ENCODE measurements at places on chromosomes 5 and 9. TPM values are rescaled to one million over a fixed set of nuclear protein-coding genes. Genes with fewer than 3 reads are reported as not detected.

DNA sequence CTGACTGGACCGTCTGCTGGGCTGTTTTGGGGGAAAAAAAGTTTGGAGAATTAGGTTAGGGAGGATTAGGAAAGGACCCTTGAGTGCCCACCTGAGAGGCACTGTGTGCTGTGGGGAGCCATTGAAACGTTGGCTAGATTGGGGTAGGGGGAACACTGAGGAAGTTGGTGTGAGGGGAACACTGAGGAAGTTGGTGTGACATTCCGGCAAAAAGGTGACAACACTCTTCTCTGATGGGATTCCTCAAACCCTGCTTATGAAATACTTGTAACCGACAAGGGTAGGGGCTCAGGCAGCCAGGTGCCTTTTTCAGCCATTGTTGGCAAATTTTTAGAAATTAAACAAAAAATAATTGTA is 1.0 kb downstream of the CYSTM1 start:
- no peak for DNase-seq

DNA sequence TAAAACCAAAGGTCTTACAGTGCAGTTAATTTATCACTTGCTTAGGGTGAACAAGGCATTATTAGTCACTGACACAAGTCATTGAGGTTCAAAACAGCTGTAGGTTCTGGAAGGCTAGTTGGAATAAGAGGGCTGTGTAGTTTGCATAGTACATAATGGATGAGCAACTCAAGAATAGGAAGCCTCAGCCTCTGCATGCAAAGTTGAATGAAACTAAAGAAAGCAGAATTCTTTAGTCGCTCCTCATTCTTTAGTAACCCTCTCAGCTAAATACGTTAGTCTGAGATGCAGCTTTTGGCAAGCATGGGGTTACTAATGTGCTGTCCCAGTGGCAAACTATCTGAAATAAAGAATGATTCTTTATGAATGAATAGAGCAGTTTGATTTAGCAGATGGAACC is 74.2 kb downstream of the ADGRV1 start:
- DNase-seq = no peak

DNA sequence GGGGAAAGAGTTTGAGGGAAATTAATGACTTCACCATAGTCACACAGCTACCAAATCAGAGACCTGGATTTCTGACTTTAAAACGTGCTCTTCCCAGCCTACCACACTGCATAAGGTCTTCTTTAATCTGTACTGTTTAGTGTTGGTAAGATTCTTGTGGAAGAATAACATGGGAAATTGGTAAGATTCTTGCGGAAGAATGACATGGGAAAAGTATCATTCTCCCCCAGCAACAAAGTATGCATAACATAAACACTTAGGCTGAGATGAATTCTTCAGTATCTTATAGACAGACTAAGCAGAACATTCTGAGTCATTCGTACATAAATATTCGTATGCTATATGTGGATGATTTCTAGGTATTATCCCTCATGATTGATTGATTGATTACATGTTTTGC is 170.4 kb downstream of the FOCAD start:
- DNase-seq = no peak

- DNase-seq = no peak
Measured at GRCh38 chr5:22611327-22611726, 241.8 kb downstream of the CDH12 start.

MAT2B gene
- 65.3 TPM for total RNA-seq

GRCh38 chr5:107893642-107894041 is 222.9 kb upstream of the EFNA5 start:
- no peak for DNase-seq

- no peak for DNase-seq
Measured at GRCh38 chr9:72857624-72857996, 95.2 kb downstream of the ALDH1A1 start.

ADGRD2 gene
- total RNA-seq = not detected

DNA sequence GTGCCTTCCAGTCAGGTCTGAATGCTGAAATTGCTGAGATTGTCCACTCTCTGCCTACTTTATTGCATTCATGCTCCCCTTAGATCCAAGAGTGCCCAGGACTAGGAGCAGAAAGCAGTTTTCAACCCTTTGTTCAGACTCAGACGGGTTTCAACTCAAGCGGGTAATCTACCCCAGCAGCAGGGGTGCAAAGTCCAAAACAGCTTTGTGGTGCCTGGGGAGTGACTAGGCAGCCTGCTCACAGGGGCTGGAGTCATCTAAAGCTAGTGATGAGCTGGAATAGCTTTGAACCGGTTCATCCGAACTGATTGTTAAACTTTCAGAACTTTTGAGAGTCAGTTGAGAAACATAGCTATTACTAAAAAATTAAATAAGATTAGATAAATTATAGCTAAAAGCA is 71.0 kb upstream of the IQGAP2 start:
- DNase-seq = peak; percentile 39

TLX3 gene
- total RNA-seq = not detected

DNA sequence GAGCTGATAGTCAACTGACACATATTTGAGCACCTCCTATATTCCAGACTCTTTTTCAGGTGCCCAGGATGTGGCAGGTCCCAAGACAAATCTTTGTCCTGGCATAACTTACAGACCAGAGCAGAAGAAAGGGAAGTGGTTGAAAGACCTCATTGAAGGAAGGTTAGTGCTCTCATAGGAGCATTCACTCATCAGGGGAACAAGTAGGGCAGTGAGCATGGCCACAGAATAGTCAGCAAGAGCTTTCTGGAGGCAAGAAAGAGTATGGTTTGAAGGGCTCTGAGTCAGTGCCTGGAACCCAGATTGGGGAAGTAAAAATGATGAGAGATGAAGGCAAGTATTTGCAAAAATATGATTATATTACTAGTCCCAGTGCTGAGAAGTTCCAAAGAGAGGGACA is 25.0 kb upstream of the ERMP1 start:
- DNase-seq = no peak

GRCh38 chr9:69637817-69638200 is 34.4 kb downstream of the APBA1 start:
- DNase-seq = no peak

GRCh38 chr9:95574176-95574575 is 57.4 kb upstream of the PTCH1 start:
- no peak for DNase-seq

ADRB2 gene
- total RNA-seq = 3.4 TPM
